Activated CD4-positive, alpha-beta T cell treated with anti-CD3 and anti-CD28 coated beads, Interleukin-2, amount 50 U/mL, for 1 hour (primary cell): ENCODE measurements at places on chromosomes 1 and 21.

- no peak for DNase-seq
Measured at GRCh38 chr1:161244888-161245287, 6.9 kb upstream of the NR1I3 start.

DNA sequence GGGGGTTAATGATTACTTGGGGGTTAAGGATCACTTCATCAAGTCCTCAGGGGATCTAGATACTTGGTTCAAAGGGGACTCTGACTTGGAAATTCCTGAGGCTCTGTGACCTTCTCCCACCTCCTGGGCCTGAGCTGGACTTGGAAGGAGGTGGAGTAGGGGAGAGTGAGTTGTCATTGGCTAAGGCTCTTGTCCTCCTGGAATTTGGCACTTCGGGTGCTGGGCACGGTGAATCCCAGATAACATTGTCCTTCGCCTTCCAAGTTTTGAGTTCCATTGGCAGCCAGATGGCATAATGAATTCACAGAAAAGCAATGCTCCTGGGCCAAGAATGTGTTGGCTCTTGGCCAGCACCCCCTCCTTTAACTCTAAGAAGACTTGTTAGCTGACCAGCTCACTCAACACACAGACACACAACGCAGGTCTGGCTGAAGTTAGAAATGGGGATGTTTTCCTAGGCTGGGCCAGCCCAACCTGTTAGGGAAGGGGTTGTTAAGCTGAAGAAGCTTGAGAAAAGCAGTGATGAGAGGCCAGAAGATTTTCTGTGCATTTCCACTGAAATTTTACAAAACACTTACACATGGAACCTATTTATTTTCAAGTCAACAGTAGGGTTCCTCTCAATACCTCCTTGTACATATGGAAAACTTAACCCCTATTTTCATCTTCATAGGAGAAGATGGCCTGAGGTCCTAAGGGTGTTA lies 29.7 kb downstream of the SLC26A9 start:
- DNase-seq, result no peak

- peak; percentile 74 for DNase-seq
Measured at GRCh38 chr1:6259491-6260362, 1.2 kb downstream of the GPR153 start.

DNA sequence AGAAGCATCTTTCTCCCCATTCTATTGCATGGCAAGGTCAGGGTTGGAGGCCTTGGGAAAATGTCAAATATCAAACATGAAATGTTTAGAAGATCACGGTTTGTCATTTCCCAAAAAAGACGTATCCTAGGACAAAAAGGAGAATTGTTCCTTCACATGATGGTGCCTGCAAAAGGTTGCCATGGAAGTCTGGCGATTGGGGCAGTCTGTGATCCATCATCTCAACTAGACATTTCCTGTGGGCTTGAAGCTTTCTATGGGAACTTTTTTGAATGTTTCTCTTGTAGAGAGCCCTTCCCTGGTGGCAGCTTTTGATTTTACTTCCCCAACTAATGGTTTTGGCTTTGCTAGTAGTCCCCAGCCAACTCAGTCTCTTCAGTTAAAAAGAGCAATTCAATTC lies 106.3 kb downstream of the TGFB2 start:
- DNase-seq, result no peak

GRCh38 chr1:56302878-56303277 lies 276.5 kb downstream of the PLPP3 start:
- DNase-seq, result no peak

DNA sequence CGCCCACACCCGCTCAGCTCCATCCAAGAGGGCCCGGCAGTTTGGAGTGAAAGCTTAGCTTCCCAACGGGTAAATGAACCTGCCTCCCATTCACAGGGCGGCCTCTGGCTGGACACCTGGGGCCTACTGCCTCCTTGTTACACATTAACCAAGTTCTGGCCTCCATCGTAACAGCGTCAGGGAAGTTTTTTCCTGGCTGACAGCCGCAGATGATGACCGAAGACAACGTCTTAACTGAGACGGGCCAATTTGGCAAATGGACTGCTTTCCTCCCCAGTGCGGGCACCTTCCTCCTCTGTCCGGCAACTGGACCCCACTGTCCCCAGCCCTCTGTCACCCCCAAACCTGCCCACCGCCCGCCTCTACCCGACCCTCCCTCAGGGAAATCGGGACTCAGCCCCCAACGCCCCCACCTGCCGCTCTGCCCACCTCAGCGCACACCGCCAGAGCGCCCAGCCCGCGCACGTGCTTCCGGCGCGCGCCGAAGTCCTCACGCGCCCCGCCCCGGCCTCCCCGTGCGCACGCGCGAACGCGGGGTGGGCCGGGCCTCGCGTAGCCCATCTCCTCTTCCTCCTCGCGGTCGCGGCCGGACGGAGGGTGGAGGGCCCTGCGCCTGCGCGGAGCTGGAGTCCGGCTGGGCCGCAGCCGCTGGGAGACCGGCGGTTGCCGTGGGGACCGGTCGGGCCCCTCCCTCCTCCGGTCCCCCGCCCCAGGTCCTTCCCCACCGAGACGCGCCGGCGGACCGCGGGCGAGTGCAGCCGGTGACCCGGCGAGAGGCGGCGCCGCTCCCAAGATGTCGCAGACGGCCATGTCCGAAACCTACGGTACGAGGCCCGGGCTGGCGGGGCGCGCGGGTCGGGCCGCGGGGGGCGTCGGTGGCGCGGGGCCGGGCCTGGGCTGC lies at the start of gene RAB4A:
RAB4A (plus strand) TSS at position 565 of the 901 bp plus-strand sequence; CDS start at position 794, 229 bp downstream.
- peak; percentile 64 for DNase-seq
